CD4-positive, alpha-beta T cell treated with Interleukin-4 for 1 hour (primary cell): ENCODE measurements at places on chromosomes 12 and 14.
A peak's percentile ranks its signal among the peaks of the same experiment; 100 is the strongest.

GRCh38 chr12:100672075-100672592 is 98.7 kb downstream of the GAS2L3 start:
- peak; percentile 12 for DNase-seq

GRCh38 chr14:91896419-91896818 is 29.1 kb upstream of the TC2N start:
- no peak for DNase-seq

- no peak for DNase-seq
Measured at GRCh38 chr14:33357225-33358010, 418.7 kb downstream of the NPAS3 start.

DNA sequence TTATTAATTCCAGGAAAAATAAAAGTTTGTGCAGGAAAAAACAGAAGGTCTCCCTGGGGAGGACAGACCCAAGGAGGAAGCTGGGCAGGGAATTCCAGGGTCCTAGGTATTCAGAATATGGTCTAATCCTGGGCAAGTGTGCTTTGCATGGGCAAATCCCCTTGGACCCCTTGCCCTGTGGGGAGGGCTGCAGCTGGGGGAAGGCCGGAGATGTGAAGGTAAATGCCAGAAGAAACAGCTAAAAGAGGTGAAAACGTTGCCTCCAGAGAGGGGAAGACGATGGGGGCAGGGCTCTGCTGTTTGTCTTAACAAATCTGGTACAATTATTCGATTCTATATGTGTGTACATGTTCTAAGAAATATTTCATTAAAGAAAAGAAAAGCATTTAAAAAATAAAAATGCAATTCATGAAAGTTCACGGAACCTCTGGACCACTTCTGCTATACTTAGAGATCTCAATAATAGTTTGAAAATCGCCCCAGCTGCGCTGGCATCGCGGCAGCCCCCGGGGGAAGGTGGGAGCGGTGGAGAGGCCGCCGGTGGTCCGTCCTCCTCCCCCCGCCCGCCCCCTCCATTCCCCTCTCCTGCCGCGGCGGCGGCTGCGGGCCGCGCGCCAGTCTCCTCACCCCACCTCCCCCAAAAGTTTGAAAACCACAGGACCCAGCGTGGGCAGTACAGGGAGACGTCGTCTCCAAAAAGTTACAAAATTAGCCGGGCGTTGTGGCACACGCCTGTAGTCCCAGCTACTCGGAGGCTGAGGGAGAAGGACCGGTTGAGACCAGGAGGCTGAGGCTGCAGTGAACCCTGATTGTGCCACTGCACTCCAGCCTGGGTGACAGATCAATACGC is 1.5 kb upstream of the PRPF40B start:
- DNase-seq, result no peak

DNA sequence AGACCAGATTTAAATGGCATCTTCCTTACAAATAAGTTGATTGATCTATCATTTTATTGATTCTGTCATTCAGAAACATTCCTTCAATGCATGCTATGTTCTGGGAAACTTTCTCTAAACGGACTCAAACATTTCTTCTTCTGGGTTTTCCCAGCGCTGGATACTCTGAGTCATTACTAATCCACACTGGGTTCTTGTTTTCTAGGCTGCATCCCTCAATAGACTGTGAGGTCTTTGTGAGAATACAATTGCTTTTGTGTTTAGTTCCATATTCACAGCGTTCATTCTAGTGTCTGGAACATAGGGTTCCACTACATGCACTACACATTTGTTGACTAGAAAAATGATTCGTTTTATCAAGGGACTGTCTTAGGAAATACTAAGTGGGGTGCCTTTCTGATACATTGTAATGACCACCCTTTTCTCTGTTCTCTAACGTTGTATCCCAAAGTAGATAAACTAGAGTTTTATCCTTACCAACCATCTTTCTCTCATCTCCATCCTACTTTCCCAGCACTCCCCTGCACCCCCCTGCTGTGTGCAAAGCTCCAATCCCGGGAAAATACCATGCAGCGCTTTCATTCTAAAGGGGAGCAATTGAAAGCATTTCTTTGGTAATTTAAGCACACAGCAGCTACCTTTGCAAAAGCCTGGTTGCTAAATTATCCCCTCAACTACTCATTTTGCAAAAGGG is 878.7 kb downstream of the DIO2 start:
- DNase-seq, result no peak

DNA sequence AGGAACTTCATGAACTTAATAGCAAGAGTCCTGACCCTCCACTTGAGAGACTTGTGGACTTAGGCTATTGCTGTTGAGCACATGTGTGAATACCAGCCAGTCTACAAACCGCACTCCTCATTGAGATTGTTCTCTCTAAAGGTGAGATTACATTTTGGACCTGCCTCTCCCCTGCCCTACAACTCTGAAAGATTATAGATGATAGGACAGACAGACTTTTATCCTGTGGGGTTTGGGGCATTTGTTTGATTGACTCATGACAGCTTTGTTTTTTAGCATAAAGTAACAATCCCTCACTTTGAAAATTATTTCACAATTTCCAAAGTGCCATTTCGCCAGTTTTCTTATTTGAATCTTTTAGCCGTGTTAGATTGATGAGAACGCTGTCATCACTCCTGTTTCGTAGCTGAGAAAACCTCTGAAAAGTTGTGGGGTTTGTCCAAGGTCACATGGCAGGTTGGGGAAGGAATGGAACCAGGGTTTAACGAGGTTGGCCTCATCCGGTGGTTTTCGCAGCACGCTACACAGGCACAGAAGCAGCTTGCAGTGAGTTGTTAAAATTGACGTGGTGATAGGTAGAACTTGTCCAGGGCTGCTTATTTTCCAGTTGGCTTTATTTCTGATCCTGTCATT is 836 bp downstream of the EVL start:
- DNase-seq, result peak; percentile 82

DNA sequence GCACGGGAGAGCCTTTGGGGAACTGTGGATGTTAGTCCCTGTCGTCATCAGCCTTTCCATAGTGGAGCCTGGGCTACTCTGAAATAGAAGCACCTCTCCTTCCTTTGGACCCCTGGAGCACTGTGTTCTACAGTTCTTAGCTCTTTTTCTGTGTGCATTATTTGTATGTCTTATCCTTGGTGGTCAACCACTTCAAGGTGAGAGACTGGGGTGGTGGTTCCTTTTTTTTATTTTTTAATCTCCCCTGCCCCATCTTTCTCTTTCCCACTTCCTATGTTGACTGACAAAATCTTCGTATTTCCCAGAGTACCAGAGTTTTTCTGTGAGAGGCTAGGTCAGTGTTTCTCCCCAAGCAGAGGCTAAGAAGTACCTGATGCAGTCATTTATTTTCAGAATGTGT is 111.7 kb downstream of the CRADD start:
- DNase-seq, result no peak

- DNase-seq, result no peak
Measured at GRCh38 chr14:32374155-32374554, 45.1 kb downstream of the AKAP6 start.
